ENCODE measurements at places on chromosomes 3 and 15.

DNA sequence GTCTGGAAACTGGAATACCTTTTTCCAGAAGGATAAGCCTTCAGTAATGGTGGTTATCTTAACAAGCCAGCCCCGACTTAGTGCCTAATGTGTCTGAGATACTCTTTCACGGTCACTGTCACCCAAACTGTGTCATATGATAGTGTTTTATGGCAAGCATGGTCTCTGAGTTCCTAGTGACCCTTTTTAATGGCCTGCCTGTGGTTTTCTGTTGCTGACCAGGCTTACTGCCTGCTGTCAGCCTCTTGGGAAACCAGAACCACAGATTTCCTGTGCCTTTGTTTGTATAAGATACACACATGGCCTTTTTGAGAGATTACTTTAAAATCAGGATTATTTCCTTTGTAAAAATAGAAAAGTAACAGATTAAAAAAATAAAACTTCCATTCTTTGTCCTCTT, 22.4 kb downstream of the HPS3 start:
- no peak for DNase-seq

GRCh38 chr3:150083655-150084042, 113.0 kb upstream of the PFN2 start:
- no peak for DNase-seq

DNA sequence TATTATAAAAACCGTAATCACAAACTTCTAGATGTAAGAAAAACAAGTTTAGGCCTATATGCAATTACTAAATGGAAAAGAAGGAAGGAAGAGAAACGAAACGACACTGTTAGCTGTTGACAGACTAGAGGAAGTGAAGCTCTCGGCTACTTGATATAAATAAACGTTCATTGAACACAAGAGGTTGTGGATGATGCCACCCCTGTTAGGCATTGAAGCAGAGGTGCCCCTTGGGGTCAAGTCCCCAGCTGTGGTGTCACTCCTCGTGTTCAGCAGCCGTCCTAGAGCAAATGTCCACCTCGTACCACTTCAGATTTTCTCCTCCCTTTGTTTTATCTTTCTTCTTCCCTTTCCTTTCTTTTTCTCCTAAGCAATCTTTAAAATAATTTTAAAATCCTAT, 146.5 kb upstream of the UBE2E1 start:
- DNase-seq = no peak

DNA sequence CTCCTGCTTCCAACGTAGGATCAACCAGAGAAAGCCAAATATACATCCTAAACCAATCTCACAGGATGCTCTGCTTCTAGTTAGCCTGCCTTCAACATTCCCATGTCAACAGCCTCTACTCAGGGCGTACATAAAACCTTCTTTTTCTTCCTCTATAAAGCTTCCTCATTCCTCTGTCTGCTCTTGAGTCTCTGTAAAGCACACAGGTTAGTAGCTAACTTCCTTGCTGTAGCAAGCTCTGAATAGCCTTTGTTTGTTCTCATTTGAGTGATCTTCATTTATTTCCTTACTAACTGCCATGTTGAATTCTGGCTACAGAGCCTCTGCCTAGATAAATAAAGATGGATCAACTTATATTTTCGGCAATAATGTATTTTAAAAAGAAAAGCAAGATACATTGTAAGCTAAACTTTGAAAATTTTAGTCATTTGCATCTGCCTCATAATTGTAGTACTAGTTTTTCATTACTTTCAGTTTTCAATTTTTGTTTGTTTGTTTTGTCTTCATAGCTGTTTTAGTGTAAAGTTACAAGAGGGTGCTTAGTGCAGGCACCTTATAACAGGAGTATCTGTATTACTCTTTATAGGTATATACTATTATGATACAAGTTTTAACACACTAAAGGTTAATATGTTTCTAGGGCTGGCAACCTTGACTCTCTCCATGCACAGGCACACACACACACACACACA, 498.2 kb downstream of the PYDC2 start:
- DNase-seq = no peak

- no peak for DNase-seq
Measured at GRCh38 chr3:44669760-44670159, 21.2 kb downstream of the ZNF35 start.

DNA sequence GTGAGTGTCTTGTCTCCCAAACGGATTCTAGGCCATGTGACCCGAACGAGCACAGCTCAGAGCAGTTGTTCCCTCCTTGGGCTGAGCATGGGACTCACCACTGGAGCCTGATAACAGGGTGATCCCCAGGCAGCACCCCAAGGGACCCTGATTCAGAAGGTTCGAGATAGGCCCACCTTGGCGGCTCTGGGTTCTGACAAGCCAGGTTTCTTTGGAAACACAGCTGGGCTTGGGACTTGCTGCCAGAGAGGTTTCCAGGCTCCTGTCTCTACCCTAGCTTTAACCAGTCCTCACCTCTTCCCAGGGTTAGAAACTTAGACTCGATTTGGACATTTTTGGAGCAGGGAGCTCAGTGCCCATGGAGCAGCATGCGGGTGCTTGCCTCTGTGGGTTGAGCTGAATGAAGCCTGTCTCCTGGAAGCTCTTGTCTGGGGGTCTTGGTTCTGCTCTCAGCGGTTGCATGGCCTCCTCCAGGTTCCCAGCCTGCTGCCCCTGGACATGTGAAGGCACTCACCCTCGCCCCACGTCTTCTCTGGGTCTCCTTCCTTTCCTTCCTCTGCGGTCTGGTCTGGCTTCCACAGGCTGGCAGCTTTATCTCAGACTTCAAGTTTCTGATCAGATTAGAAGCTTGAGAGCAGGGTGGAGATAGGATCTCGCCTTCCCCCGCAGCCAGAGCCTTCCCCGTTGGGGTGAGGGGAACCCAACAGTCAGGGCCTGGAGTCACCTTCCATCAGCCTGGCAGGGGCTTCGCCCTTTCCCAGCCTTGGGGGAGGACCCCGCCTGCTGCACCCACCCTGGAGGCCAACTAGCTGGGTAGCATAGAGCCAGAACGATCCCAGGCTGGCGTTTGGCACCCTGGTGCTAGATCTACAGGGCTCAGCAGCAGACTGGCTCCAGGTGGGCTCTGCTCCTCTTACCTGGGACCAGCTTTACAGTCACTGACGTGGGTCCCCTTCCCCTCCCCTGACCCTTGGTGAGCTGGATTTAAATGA, 21.0 kb downstream of the PAQR5 start:
- no peak for DNase-seq

DNA sequence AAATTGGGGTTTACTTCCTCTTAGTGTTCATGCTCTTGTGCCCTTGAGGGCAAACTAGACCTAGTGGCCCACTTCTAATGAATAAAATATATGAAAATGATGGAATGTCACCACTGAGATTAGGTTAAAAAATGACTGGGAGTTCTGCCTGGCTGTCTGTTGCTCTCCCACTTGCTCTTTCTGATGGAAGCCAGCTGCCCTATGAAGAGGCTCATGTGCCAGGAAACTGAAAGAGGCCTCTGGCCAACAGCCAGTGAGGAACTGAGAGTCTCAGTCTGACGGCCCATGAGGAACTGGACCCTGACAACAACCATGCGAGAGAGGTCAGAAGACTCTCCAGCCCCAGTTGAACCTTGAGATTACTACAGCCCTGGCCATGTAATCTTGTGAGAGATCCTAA, 107.1 kb upstream of the FHIT start:
- DNase-seq = no peak

GRCh38 chr15:86009727-86010126, 69.9 kb upstream of the AGBL1 start:
- no peak for DNase-seq

- DNase-seq = no peak
Measured at GRCh38 chr15:77714555-77714954, 81.8 kb upstream of the LINGO1 start.

GRCh38 chr15:38163658-38164057, 89.0 kb upstream of the SPRED1 start:
- no peak for DNase-seq

DNA sequence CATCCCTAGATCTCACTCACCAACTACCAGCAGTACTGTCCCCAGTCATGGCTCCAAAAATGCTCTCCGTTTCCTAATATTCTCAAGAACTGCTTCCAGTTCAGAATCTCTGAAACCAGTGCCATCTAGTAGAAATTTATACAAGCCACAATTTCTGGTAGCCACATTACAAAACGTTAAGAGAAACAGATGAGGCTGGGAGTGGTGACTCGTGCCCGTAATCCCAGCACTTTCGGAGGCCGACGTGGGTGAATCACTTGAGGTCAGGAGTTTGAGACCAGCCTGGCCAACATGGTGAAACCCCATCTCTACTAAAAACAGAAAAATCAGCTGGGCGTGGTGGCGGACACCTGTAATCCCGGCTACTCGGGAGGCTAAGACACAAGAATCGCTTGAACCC, 78.4 kb upstream of the RAD18 start:
- DNase-seq = no peak

DNA sequence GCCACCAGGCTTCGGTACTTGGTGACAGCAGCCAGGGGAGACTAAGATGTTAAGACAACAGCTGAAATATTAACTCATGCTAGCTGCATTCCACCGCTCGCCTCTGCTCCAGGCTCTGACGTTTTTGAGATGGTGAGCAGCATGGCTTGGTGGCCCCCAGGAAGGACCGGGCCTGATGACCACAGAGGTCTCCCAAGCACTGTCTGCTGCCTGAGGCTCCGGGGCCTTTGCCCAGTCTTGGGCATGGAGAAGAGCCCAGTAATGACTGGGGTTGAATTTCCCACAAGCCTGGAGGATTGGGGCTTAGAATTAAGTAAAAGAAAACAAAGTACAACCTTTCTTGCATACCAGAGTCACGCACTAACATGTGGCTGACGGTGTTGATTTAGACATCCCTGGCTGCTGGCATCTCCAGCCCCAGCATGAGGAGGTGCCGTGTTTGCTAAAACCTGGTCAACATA, 243.6 kb upstream of the LYSMD4 start:
- DNase-seq = no peak

DNA sequence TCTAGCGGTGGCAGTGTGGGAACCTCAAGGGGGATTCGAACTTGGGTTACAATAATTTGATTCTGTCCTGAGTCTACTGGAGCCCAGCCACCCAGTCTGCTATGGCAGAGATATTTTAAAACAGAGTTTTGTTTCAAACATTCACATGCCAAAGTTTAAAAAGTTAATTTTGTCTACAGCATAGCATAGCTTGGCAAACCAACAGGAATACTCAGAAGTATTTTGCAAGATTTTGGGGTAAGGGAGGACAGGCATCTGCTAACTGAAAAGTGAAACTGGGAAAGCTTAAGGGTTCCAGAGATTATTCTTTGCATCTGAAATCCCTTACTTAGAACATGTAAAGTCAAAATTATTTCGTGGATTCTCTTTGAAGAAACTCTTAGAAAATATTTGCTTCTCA, 6.6 kb downstream of the ARID3B start:
- DNase-seq = no peak

DNA sequence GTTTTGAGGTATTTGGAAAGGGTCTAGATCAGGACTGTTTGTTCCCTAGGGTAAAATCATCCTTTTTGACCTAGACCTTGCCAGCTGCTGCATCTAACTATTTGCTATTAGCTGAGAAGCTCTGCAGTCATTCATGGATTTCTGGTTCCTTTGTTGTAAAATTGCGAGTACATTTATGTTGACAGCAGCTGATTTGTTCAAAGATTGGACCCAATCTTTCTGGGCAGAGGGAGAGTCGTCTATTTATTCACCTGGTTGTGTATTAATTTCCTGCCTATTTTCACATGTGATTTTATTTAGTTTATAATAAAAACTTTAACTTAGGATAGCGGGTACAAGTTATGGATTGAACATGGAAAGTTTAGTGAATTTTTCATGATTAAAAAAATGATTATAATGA, 236.3 kb downstream of the CNTN4 start:
- no peak for DNase-seq
